NCI-H1105 (cell line): ENCODE measurements at places on chromosomes 4 and X.

- DNase-seq = no peak
Observed at GRCh38 chrX:47846040-47846439, 9.3 kb downstream of the ZNF81 start.

GRCh38 chrX:110588164-110588563 is 207.5 kb downstream of the CHRDL1 start:
- DNase-seq = no peak

GRCh38 chr4:101153653-101154052 is 193.7 kb downstream of the PPP3CA start:
- DNase-seq = no peak

DNA sequence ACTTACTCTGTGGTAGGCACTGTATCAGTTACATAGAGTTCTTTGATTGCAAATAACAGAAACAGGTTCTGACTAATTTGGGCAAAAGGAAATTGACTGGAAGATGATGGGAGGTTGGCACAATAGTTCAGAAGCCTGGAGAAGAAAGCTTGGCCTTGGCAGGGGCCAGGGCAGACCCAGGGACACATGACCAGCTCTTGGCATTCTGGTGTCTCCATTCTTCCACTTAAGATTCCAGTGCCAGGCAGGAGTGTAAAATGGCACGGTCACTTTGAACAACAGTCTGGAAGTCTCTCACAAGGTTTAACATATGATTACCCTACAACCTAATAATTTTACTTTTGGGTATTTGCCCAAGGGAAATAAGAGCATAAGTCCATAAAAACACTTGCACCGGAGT is 175.9 kb downstream of the BCOR start:
- DNase-seq = no peak

- no peak for DNase-seq
Observed at GRCh38 chr4:75036046-75036830, 103.3 kb downstream of the PARM1 start.

GRCh38 chr4:175770555-175770954 is 41.5 kb downstream of the GPM6A start:
- DNase-seq = no peak

- no peak for DNase-seq
Observed at GRCh38 chrX:128396601-128397000, 344.4 kb upstream of the ACTRT1 start.

DNA sequence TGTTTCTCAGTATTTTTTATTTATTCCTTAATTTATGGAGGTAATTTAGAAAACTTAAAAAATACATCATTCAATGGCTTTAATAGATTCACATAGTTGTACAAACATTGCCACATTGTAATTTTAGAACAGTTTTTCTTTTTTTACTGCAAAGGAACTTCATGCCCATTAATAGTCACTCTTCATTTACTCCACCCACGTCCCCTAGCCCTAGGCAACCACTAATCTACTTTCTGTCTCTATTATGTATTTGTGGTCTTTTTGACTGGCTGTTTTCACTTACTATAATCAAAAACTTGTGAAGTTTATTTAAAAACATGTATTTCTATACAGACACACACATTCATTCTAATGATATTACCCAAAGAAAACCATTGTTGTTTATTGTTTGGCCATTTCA is 664.8 kb downstream of the GRID2 start:
- DNase-seq = no peak

DNA sequence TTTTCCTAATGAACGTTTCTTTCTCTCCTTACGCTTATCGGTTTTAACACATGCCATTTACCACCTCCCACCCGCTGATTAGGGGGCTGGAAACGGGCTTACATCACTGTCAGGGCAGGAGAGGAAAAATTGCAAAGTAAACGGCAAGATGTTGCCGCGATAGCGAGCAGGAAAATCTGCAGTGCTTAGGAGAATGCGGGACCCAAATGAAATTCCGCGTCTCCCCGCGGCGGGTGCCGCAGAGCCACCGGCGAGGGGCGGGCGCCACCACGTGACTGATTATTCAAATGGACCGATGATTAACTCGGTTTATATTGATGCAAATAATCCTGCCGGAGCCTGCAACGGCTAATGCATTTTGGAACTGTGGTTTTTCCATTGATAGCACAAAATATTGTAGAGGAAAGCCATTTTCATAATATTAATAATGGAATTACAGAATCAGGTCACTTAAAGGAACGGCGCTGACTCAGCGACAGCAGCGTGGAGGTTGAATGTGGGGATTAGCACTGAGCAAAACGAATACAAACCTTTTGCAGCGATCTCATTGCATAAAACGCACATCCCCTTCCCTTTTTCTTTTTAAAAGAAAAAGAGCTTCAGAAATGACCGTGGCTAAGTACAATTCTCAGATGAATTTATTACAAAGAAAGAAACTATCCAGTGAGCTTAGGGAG is 224.2 kb downstream of the STIM2 start:
- peak; percentile 6 for DNase-seq

DNA sequence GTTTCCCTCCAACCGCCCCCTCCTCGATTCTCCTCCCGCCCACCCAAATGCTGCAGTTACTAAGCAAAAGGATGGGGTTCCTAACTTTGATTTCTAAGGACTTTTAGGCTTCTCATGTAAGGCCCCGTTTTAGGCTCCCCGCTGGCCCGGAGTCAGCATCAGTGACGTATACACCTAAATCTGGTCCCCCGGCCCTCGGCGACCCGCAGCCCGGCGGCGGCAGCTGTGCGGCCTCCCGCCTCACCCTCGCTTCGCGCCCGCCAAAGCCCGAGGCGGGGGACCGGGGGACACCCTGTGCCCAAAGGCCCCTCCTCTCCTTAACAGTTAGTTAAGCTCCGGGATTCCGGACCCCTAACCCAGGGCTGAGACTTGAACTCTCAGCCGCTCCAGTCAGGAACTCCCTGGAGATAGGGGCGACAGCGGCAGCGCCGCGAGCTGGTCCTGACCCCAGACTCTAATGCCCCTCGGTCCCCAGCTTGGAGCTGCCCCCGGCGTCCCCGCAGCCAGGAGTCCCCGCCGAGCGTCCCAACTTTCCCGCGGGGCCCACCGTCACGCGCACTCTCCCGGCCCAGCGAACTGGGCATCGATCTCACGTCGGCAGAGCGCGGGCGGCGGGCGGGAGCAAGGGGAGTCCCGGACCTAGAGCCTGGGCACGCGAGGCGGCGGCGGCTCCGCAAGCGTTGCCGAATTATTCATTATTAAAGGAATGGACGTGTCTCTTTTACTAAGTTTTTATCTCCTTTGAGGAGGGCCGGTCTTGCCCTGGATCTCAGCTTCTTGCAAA is 1.5 kb upstream of the NR3C2 start:
- DNase-seq = no peak

- DNase-seq = no peak
Observed at GRCh38 chrX:28787206-28787605, 200.0 kb downstream of the IL1RAPL1 start.

DNA sequence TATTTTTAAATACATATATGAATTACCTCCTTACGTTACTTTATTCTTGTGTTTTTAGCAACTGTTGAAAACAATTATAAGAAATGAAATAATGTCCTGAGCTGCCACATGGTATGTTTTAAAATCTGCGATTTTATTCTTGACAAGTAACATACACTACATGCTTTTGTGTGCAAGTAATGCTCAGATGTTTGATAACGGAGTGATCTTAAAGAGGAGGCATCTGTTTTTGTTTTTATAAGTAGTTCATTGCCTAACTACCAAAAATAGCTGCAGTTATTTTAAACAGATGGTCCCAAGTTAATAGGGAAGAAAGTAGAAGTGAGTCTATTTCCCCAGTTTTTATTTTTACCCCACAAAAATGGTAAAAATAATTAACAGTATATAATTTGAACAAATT is 55.2 kb downstream of the GAB1 start:
- DNase-seq = no peak

GRCh38 chr4:173446416-173446815 is 47.5 kb upstream of the SCRG1 start:
- DNase-seq = no peak

DNA sequence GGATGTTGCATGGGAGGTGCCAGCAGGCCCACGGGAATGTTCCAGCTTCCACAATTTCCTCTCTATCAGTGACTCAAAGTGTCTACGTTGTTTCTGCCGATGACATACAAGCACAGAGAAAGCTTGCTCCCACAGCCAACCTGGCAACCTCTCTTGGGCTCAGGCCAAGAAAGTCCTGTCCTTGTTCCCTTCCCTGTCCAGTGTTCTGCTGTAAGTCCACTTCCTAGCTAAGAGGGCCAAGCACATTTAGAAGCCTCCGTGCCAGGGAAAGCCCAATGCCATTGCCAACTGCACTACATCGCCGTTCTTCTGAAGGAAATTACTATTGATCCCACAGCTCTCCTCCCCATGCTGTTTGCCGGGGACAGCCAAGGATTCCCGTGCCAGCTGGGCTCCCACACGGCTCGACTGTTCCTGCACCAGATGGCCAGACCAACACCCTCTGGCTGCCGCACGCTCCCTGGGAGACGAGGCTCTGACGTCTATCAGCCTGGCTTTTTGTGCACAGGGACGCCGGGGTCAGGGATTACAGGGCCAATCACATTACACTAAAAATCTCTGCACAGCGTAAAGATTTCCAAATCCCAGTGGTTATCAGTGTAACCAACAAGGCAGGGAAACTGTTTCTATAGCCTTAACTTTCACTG is 284.0 kb downstream of the BCOR start:
- DNase-seq = no peak

DNA sequence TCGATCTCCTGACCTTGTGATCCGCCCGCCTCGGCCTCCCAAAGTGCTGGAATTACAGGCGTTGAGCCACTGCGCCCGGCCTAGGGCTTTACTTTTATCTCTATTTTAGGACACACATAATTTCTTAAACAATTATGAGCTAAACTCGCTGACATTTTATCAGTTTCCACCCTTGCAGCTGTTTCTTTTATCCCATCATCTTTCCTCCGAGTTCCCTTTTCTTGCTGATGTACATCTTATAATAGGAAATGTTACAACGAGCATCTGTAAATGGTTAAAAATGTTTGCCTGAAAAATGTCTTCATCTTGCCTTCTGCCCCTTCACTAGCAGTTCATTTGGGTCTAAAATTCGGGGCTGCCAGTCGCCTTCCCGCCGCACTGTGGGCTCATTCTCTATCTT is 41.2 kb downstream of the ZFYVE28 start:
- no peak for DNase-seq

DNA sequence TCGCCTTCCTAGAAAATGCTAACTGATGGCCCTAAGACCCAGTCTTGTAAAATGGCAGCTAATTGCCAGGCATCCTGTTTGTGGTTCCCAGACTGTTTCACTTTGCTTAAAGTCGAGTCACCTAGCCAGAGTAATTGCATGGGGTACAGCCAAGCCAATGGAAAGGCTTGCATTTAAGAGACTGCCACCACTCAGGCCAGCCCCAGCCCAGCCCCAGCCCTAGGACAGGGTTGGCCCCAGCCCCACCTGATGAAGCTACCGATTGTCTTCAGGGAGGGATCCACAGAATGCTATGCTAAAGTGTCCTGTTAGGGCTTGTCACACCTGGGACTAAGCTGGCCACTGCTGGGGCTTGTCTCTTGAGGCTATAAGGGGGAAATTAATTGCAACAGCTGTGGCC is 194.6 kb upstream of the KLF3 start:
- no peak for DNase-seq

DNA sequence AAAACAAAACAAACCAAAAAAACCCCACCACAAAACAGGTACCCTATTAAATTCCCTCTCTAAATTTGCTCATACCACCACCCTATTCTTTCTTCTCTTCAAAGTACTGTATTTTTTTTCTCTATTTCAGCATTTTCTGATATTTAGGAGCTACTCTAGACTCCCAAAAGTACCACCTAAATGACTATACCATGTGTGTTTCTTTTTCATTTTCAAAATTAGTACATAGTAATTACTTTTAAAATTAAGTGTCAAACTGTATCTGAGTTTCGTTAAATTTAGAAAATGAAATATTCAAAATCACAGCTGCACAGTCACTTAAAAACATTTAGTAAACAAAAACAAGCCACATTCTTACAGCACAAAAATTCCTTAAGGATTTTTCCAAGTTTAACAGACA is 161.7 kb downstream of the FBXW7 start:
- no peak for DNase-seq

DNA sequence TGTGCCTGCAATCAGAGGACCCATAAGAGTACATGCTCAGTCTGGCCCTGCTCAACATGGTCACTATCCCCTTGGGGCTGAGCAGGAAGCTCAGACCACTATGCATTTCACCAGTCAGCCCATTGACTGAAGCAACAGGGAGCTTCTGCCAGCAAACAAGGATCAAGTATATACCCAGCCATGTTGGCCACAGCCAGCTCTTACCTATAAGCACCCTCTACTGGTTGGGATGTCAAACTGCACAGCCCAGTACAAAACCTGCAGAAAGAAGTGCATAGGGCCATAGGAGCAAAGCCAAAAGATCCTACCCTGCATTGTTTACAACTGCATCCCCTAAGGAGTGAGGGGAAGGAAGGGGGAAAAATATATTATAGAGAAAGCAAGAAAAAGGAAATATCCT is 214.4 kb upstream of the CPEB2 start:
- DNase-seq = no peak

DNA sequence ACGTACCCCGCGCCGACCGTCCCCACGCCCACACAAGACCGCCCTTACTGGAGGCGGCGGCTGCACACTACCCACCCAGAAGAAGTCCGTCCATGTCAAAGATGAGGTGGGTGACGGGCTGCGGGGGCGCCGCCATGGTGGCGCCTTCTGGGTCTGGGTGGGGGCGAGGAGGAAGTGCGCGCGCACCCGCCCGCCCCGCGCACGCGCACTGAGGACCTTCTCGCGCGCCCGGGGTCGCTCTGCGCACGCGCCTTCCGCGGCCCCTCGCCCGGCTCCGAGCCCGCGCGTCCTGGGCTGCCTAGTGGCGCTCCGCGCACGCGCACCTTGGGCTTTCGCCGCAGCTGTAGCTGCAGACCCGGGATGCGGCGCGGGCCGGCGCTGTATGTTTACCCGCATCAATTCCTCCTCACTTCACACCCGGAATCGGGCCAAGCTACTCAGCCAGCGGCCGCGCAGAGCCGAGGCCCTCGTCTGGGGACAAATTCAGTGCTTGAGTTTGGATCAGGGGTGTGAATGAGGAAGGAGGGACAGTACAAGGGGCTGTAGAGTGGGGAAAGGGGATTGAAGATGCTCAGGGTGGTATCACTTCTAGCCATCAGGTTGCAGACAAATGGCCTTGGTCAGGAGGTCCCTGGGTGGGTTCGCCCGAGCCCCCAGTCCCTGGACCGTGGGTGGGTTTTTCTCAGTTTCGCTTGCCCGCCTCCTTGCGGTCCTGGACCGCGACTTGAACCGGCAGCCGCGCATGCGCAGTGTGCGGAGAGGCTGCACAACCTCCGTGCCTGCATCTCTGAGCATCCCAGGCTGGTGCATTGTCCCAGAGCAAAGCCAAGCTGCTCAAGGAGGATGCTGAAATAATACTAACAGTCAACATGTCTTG is at the start of gene PUDP:
TSS of gene PUDP (minus strand) at position 176 of the 877 bp plus-strand sequence. CDS start at position 136, 40 bp downstream.
- DNase-seq = peak; percentile 69

GRCh38 chr4:38316045-38316444 is 348.0 kb upstream of the KLF3 start:
- no peak for DNase-seq

- no peak for DNase-seq
Observed at GRCh38 chr4:139253713-139254112, 26.3 kb downstream of the MGARP start.
